ENCODE measurements at places on chromosomes 1 and 21.

DNA sequence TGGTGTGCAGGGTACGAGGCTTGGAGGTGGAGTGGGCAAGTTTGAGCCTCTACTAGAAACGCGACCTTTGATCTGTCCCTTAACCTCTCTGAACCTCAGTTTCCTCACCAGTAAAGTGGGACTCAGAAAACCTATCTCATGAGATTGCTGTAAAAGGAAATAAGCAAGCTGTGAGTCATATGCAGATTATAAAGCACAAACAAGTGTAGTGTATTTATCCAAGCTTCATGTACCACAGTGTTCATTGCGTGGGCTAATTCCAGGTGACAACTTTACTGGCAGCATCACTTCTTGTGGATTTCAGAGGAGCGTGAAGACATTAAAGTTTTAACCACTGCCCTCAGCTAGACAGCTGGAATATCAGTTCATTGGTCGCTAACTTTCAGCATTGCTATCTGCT lies 44.4 kb downstream of the ZNF697 start:
- DNase-seq: no peak

DNA sequence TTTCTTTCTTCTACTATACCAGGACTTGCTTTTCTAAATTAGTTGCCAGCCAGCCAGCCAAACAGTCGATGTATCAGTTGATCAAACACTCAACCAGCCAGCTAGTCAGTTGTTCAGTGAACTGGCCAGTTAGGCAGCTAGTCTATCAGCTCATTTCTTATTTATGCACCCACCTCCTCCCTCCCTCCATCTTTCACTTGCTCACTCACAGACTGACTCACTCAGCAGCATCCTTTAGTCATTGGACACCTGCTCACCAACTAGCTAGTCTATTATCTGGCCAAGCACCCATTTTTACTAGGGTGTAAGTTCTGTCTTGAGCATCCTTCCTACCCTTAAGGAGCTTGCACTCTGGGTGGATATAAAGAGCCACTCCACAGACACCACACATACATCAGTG lies 5.9 kb upstream of the SPRR4 start:
- DNase-seq: no peak

- DNase-seq: no peak
Measured at GRCh38 chr1:79976287-79976686, 969.8 kb upstream of the ADGRL4 start.

GRCh38 chr1:67834246-67834877 lies 1.1 kb upstream of the GNG12 start:
- DNase-seq: no peak

GRCh38 chr1:112727716-112728115 lies 12.6 kb upstream of the PPM1J start:
- DNase-seq: peak; percentile 66

GRCh38 chr1:153612755-153613331 lies at the start of gene S100A16:
Gene S100A16, minus strand, starts transcription at chr1:153613137. Its CDS starts 4,986 bp downstream, at chr1:153608151.
- DNase-seq: peak; percentile 86

GRCh38 chr1:31374511-31375196 lies 1.8 kb upstream of the FABP3 start:
- DNase-seq: no peak

DNA sequence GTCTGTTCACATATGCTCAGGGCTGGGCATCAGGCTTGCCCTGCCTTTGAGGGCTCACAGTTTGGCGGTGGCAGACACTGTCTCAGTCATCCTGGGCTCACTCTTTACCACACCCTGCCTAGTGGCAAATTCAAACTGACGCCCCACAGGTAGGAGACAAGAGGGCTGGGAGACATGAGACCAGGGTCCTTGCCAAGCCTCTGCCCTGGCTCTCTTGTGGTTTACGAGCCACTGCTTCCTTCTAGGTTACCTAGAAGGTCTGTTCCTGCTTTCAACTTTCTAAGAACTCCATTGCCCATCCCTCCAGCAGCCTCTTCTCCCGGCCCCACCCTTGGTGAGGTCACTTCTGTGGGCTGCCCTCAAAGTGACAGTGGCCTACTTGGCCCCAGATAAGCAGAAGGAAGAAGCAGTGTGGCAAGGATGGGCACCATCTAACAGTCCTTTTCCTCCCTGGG lies 10.5 kb downstream of the KIF21B start:
- no peak for DNase-seq

GRCh38 chr1:53115403-53116306 lies 26.8 kb downstream of the SLC1A7 start:
- peak; percentile 94 for DNase-seq

DNA sequence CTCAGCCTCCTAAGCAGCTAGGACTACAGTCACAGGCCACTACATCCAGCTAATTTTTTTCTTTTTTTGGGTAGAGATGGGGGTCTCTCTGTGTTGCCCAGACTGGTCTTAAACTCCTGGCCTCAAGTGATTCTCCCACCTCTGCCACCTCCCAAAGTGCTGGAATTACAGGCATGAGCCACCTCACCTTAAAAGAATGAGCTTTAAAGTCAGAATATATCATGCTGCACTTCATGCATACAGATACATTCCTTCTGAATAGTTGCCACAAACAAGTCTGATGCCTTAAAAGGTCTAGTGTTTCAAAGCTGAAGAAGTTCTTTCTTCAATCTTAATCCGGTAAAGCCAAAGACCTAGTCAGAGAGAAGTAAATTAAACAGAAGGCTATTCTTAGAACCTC lies 23.8 kb upstream of the CPLANE2 start:
- DNase-seq: peak; percentile 89

- no peak for DNase-seq
Measured at GRCh38 chr1:12001996-12002493, 17.3 kb upstream of the MIIP start.

- DNase-seq: no peak
Measured at GRCh38 chr1:151867765-151868411, 14.4 kb upstream of the THEM5 start.
